PC-3 (cell line): ENCODE measurements at places on chromosomes 11 and 22. TPM values are rescaled to one million over a fixed set of nuclear protein-coding genes. Genes with fewer than 3 reads are reported as not detected.

Gene LRRC74B
- total RNA-seq: not detected in 2 replicates

Gene CBX6
- total RNA-seq: 37.5 and 50.1 TPM in 2 replicates

Gene UPK3A
- total RNA-seq: 1.1 TPM in 1 of 2 replicates, not detected in the other

Gene PRG3
- not detected in 2 replicates for total RNA-seq

Gene AMPD3
- 11.8 and 16.5 TPM in 2 replicates for total RNA-seq
